ENCODE measurements at places on chromosomes 12 and 14.

GRCh38 chr14:96986256-96987085 is 189.3 kb downstream of the VRK1 start:
- no peak for DNase-seq

DNA sequence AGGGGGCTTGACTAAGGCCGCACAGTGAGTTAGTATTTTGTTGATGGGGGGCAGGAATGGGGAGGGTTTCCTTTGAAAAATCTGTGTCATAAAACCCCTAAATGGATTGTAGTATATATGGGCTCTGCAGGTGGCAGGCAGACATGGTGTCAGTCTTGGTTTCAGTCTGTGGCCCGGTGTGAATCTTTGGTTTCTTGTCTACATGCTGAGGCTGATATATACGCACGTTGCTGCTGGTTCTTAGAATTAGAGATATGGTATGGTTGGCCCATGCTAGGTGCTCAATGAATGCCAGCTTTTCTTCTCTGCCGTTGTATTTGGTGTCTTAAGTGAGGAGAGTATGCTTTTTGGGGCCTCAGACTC is 73.1 kb downstream of the TSPAN9 start:
- DNase-seq, result no peak

DNA sequence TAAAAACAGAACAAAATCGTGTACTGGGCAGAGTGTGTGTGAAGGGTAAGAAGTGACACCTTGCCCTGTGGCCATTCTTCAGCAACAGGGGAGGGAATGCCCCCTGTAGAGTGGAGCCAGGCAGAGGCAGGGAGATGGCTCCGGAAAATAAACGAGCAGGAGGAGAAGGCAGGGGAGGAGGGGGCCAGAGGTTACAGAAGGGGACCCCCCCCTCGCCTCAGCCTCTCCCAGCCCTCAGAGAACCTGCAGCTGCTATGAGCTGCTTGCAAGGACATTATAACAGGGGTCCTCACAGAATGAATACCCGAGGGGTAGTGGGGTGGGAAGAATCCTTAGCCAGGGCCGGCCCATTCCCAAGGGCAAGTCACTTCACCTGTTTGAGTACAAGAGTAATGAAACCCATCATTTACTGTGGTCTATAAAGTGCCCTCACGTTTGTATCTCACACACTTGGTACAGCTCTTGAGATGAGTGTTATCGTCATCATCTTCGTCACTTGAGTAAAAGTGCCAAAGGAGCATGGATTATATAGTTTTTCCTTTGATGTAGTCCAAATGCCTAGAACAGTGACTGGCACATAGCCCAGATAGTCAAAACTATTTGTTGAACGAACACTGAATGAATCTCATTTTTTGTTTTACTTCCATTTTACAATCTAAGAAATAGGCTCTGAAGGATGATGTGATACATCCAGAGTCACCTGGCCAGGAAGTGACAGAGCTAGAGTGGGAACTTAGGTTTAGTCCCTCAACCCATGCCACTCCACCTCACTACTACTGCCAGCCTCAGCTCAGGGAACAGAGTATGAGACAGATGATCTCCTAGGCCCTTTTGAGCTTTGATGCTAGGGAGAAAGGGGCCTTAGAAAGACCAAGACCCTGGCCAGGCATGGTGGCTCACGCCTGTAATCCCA is 14.5 kb downstream of the SCNN1A start:
- no peak for DNase-seq

GRCh38 chr12:25653487-25654175 is 100.5 kb upstream of the LMNTD1 start:
- DNase-seq, result no peak

GRCh38 chr12:42442311-42442759 is 116.4 kb downstream of the PPHLN1 start:
- DNase-seq, result no peak

GRCh38 chr12:111816065-111816615 is 25.9 kb upstream of the MAPKAPK5 start:
- no peak for DNase-seq

- DNase-seq, result no peak
Observed at GRCh38 chr12:53069621-53070410, 9.4 kb downstream of the SPRYD3 start.

GRCh38 chr12:102992297-102992696 is 34.8 kb downstream of the ASCL1 start:
- no peak for DNase-seq

DNA sequence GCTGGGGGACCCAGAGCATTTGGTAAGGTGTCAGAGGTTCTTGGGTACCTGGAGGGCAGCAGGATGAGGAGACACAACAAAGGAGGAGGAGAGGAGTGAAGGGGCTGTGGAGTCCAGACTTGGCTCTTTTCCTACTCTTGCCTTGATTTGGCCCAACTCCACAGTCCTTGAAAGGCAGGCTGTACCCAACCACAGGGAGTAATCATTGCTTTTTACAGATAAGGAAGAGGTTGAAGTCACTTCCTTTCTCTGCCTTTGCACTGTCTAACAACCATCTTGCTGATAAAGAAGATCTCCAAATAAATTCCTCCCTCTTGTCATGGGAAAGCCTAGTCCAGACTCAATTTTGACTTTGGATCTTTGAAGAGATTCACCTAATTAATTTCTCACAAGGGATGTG is 226.8 kb upstream of the HMGA2 start:
- DNase-seq, result no peak

- DNase-seq, result no peak
Observed at GRCh38 chr14:23446291-23446851, 10.9 kb upstream of the MYH7 start.

DNA sequence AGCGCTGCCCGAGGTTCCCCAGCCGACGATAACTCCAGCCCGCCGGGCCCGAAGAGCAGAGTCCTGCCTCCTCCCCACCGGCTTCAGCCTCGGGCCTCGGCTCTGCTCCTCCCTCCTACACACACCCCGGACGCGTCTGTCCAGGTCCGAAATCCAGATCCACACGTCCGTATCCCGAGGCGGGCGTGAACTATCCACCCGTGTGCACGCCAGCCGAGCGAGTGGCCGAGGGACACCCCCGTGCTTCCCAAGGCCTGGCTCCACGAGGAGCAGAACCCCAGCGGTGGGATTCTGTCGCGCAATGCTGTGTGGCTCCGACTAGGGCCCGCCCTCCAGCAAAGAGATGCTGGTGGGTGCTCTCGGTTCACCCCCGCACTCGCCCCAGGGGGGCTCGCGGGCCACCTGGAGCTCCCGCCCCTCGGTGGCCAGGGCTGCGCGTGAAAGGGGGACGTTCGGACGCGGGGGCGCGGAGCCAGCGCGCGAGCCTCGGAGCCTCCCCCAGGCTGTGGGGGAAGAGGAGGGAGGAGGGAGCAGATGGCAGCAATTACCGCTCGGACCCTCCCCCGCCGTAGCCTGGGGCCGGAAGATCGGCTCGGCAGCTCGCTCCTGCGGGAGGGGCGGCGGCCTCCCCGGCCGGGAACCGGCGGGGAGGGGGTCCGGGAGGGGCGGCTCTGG is 18.9 kb upstream of the ANKRD33 start:
- DNase-seq, result no peak

GRCh38 chr12:45726603-45727300 is 2.8 kb upstream of the ARID2 start:
- DNase-seq, result no peak

DNA sequence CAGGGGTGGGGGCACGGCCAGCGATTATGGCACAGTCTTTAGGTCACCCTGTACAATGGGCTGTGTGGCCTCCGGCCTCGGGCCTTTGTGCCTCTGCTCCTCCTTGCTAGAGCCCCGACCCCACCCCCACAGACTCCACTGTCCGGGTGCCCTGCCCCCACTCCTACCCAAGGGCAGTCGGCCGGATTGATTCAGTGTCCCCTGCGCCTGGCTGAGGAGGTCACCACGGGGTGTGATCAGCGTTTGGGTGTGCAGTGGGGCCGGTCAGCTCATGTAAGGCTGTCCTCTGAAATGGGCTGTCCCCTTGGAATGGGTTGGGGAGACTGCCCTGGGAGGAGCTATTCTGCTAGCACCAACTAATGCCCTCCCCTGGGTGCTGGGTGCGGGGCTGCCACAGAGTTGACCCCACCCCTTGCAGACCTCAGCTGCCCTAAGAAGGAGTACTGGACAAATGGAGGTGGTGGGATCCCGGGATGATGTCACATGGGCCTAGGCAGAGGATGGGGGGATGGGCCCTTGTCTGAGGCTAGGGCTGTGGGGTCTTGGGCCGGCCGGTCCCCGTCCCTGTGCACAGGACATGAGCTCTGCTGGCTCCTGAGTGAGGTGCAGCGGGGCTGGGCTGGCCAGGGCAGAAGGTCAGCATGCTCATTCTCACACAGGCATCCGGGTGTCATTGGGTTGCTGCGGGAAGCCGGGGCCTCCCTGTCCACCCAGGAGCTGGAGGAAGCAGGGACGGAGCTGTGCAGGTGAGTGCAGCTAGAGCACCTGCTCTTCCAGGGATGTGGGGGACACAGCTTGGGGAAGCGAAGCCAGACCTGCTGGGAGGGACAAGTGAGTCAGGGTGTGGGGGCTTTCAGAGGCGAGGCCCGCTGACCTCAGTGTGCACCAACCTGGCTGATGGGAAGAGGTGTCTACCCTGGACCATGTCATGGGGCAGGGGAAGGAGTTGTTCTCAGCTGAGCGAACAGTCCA is 23.4 kb downstream of the ASPG start:
- no peak for DNase-seq

DNA sequence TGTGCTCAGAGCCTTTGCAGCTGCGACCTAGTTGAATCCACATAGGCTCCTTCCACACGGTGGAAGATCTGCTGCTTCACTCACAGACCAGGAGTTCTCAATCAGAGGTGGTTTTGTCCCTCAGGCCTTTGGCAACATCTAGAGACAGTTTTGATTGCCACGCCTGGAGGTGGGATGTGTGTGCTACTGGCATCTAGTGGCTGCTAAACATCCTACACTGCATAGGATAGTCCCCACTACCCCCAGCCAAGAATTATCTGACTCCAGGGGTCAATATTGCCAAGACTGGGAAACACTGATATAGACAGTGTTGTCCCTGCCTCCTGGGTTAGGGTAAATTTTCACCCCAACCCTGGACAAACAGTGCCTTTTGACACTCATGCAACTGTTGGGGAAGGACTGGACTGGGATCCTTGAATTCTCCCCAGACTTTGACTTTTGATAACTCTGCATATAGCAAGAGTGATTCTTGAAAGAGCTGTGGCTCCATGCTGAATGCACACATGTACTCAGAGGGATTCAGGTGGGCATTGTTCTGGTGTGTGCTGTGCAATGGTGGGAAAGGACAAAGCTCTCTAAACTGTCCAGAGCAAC is 39.8 kb downstream of the BAZ2A start:
- DNase-seq, result no peak

GRCh38 chr12:111274777-111275176 is 94.1 kb downstream of the PHETA1 start:
- DNase-seq, result no peak
